ENCODE measurements at places on chromosomes 12 and 14.

DNA sequence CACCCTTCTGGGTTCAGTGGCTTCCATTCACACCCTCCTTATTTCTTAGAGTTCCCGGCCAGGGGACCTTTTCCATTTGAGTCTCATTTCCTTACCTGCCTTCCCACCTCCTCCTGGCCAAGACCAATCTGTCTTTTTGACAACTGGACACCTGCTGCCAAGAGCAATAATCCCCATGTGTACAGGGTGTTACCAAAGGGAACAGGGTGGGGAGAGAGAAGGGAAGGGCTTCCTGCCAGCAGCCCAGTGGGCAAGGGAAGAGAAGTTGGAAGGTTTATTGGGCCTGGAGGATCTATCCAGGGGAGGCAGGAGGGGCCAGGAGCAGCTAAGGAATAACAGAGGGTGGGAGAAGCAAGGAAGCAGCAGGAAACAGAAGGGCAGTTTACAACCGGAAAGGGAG, 346.2 kb downstream of the C12orf75 start:
- DNase-seq: no peak

- DNase-seq: no peak
Observed at GRCh38 chr12:43669373-43669772, 89.2 kb downstream of the PUS7L start.

GRCh38 chr12:96274331-96274730, 80.2 kb downstream of the ELK3 start:
- DNase-seq: no peak

GRCh38 chr14:103298620-103299019, 35.4 kb upstream of the EIF5 start:
- no peak for DNase-seq

- DNase-seq: peak; percentile 64
Observed at GRCh38 chr12:121009741-121010140, 6.5 kb downstream of the C12orf43 start.

DNA sequence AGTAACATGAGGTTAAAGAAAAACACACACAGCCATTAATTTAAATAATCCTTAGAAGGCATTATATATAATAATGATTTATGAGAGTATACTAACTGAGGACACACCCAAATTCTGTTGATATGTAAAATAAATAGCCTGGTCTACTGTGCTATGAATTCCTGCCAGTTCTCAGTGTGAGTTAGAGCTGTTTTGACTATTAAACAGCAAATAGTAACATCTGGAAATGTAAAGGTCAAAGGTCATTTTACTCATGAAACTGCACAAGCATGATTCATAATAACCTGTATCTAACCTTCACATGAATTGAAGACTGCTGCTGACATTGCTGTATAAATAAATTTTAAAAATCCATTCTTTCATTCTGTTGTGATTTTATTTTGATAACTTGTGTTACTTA, 966.7 kb downstream of the SLC6A15 start:
- DNase-seq: no peak

- no peak for DNase-seq
Observed at GRCh38 chr12:23014749-23015148, 389.8 kb downstream of the ETNK1 start.

DNA sequence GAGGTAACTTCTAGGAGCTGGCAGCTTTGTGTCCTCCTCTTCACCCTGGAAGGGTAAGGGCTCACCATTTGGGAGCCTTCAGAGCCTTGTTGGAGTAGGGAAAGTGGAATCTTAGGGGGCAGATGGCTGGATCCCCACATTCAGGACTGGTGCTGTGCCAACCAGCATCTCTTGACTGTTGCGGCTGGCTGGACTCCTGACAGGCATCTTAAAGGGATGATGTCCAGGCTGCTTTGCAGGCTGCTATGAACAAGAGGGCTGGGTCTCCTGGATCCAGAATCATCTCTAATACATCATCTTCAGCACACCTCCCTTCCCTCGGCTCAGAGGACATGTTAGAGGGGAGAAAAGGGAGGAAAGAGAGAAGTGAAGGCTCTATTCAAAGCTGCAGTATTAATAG, 4.4 kb downstream of the CACNB3 start:
- DNase-seq: no peak

- peak; percentile 44 for DNase-seq
Observed at GRCh38 chr12:76080729-76081415, 3.6 kb downstream of the NAP1L1 start.

DNA sequence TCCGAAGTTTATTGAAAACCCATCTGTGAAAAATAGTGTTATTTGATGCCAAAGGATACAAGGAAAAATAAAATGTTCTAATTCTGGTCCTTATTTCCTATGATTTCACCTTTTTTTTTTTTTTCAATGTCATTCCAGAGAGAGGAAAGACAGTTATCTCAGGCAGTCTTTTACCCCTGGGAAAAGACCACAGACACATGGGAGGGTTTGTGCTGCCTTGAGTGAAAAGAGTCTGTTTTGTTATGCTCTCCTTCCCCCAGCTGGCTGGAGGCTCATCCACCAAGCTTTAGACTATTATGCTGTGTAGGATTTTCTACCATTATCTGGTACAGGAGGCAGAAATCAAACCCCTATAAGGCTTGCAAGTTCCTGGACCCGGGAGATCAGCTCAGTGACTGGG, 151.8 kb downstream of the CRADD start:
- DNase-seq: no peak

DNA sequence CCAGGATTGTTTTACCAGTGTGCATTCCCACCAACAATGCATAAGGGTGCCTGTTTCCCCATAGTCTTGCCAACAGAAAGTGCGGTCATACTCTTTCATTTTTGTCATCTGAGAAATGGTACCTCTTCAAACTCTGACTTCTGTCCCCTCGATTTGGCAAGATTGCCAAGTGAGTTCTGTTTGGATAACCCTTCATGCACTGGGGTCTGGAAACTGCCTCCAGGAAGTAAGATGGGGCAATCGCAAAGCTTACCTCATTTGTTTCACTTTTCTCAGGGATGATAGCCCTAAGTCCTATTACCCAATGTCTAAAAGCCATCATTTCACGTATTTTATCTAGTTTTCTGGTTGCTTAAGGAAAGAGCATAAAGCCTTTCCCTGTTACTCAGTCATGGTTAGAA, 28.6 kb upstream of the NR1H4 start:
- DNase-seq: no peak

GRCh38 chr14:95597784-95598211, 62.9 kb downstream of the GLRX5 start:
- peak; percentile 64 for DNase-seq

DNA sequence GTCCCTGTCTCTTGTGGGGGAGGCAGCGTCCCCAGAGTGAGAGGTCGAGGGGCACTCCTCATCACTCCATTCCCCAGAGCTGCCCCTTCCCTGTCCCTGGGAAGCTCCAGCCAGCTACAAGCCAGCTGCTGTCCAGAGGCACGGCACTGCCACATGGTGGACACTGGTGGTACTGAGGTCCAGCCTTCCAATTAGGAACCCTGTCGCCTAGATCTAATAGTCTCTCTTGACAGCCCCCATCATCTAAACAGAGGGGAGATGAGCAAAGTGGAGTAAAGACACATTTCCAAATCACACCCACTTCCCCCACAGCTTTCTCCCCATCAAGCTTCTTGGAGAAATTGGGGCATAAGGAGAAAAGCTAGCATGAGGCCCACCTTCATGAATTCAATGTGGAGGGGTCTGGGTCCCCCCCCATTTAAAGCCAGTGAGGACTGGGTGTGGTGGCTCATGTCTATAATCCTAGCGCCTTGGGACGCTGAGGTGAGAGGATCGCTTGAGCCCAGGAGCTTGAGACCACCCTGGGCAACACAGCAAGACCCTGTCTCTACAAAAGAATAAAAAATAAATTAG, 2.1 kb upstream of the INHBE start:
- DNase-seq: peak; percentile 77

DNA sequence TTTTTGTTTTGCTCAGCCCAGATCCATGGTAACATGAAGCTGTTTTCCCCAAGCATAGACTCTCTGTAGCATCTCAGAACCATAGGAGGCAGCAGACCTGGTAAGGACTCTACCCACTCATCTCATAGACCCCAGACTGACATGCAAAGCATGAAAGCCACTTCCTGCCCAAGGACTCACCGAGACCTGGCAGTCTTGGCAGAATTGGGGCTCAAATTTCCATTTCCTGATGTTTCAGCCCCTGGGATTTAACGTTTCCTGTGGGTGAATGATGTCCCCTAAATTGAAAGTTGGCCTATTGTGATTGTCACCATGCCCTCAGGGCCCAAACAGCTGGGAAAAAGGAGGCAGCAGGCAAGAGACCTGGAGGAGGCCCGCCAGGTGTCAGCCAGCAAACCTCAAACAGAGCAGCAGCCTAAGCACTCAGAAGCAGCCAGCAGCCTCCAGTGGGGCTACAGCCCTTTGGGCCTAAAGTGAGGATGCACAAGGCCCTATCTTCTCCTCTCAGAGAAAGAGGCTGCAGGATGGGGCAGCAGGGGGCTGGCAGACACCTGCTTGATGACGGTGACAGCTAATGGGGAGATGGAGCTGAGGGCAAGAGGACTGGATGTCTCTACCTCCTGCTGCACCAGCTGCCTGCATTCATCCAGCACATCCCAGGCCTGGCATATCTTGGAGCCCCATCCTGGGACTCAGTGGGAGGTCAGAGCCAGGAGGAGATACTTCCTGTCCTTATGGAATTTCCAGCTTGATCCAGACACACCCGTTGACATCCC, 8.5 kb downstream of the KRT85 start:
- DNase-seq: no peak

GRCh38 chr14:91378930-91379578, 38.6 kb downstream of the CCDC88C start:
- DNase-seq: no peak

DNA sequence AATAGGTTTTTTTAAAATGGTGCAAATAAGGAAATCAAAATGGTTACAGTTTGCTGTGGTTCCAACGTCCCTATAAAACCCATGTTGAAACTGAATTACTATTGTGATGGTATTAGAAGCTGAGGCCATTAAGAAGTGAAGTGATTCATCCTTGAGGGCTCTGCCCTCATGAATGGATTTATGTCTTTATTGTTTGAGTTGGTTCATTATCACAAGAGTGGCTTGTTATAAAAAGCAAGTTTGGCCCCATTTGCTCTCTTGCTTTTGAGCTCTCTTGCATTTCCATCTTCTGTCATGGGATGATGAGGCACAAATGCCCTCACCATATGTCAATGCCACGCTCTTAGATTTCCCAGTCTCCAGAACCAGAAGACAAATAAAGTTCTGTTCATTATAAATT, 62.3 kb downstream of the PRKD1 start:
- no peak for DNase-seq

GRCh38 chr14:100900837-100901390, 2.6 kb downstream of the RTL1 start:
- no peak for DNase-seq

DNA sequence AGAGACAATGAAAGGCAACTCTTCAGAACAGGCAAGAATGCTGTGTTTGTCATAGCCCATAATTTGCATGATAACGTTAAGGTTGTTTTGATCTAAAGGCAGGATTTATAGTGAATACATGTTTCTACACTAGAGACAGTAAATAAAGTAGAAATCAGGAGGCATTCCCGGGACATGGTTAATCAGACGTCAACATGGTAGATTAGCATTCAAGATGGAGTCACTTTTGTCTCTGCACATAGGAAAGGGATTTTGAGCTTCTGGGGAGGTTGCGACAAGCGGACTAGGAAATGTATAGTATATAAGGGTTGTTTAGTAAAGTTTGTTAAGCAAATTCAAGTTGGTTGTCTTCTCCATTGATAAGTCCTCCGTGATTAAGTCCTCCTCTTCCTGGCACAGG, 2.8 kb upstream of the RNASE1 start:
- no peak for DNase-seq

GRCh38 chr14:89164168-89165073, 252.6 kb downstream of the FOXN3 start:
- DNase-seq: no peak

- no peak for DNase-seq
Observed at GRCh38 chr14:61466905-61467280, 145.5 kb downstream of the PRKCH start.

- no peak for DNase-seq
Observed at GRCh38 chr12:2292560-2292959, 239.8 kb downstream of the CACNA1C start.

DNA sequence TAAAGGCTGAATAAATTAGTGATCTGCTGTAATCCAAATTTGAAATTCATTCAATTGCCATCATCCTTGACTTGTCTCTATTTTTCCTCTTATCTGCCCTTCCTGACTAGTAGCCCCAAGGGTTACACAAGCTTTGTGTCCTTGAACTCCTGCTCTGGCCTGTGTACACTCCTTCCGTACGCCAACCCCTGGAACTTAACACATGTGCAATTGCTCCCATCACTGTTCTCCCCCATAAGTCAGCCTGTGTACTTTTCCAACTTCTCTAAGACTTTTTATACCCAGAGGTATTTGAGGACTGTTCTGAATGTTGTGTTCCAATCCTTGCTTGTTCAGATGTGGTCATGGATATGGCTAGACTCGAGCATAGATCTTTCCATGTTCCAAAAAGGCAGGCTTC, 171.1 kb upstream of the G2E3 start:
- no peak for DNase-seq

DNA sequence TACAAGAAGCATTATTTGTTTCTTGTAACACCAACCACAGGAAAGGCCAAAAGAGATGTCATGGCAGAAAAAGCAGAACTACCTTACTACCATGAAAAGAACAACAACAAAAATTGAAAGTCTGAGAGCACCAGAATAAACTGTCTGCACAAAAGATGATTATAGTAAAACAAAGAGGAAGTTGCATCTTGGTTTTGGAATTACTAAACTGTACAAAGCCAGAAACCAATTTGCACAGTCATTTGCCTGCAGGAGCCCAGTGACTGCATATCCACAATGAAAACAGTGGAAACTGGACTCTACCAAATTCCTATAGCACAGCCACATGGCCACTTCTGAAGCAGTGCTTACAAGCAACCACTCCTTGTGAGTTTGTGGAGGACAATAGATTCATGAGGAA, 276.2 kb downstream of the SSPN start:
- DNase-seq: no peak

GRCh38 chr14:77125281-77125801, 16.2 kb downstream of the ZDHHC22 start:
- DNase-seq: no peak

DNA sequence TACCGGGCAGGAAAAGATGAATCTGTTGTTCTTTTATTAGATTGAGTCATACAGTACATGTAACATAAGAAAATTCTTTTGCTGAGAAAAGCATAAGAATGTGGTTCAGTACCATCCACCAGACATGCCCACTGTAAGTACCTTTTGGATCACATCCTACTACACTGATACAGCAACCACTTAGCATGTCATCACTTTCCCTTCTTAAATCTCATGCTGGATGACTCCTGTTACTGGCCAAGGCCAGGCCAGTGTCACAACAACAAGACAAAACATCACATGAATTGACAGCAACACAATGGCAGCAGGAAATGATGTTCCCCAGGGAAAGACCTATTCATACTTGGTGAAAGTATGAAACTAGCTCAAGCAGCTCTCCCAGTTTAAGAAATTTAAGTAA, 46.4 kb downstream of the STXBP6 start:
- no peak for DNase-seq

DNA sequence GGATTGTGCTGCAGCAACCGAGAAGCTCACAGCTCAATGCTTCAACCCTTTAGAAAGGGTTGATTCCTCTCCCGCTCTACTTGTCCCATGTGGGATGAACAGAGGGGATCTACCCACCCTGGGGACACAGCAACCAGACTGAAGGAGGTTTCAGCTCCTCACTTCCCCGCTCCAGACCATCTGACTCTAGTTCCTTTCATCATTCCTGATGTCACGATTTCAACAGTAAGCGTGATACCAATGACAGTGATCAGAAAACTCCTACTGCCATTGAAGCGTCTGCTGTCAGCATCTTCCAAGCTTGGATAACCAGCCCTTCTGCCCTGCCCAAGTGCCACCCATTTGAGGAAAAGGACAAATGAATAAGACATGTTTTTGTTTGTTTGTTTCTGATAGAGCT, 14.3 kb downstream of the SERPINA1 start:
- no peak for DNase-seq

Data from D341Med (cell line).